ENCODE measurements at places on chromosomes 13 and 19. TPM values are rescaled to one million over a fixed set of nuclear protein-coding genes. Genes with fewer than 3 reads are reported as not detected.
A peak's percentile ranks its signal among the peaks of the same experiment; 100 is the strongest.

DNA sequence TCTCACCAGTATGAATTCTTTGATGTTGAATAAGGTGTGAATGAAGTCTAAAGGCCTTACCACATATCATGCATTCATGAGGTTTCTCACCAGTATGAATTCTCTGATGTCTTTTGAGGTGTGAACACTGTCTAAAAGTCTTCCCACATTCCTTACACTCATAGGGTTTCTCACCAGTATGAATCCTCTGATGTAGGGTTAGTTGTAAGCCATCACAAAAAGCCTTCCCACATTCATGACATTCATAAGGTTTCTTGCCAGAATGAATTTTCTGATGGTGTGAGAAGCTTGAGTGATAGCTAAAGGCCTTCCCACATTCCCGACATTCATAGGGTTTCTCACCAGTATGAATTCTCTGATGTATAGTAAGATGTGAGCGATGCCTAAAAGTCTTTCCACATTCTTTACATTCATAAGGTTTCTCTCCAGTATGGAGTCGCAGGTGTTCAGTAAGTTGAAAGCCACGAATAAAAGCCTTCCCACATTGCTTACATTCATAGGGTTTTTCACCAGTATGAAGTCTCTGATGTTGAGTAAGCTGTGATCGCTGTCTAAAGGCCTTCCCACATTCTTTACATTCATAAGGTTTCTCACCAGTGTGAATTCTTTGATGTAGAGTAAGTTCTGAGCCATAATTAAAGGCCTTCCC is 27.7 kb downstream of the ZNF461 start:
- DNase-seq = no peak

DNA sequence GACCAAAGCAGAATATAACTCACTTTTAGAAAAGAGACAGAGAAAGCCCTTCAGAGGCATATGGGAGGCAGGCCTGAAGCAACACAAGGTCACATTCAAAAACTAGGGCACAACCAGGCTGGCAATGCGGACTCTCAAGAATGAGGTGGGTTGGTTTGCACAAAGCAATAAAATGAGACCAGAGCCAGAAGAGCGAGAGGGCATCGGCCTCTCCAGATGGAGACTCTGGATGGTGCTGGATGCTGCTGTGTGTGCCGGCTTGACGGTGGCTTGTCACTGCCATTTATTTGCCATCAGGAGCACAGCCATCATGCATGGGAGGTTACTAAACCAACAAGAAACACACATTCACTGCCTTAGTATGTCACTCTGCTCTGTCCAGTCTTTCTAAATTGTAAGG is 649.4 kb downstream of the DIAPH3 start:
- DNase-seq = no peak

GRCh38 chr13:23386533-23386932 is 47.0 kb downstream of the SACS start:
- DNase-seq = no peak

Gene PDE4C
- 1.4 TPM for total RNA-seq

DNA sequence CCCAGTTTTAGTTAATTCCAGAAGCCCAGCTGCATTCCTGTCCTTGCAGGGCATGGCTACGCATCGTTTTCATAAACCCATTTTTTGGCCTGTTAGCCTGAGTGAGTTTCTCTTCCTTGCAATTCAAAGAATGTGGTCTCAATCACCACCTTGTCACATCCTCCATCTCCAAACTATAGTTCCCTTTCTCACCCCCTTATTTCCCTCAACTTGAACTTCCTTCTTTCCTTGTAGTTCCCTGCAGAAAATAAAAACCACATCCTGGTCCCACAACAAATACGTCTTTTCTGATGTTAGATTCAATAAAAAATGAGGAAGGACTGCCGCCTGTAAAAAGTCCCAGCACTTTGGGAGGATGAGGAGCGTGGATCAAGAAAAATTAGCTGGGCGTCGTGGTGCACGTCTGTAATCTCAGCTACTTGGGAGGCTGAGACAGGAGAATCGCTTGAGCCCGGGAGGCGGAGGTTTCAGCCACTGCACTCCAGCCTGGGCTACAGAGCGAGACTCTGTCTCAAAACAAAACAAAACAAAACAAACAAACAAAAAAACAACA is 13.2 kb downstream of the ADGRE3 start:
- DNase-seq = no peak

Gene IGFL3
- total RNA-seq = not detected

- DNase-seq = no peak
These were observed 104.7 kb downstream of the DCLK1 start for GRCh38 chr13:36026531-36026930.

Gene DPF1
- 3.2 TPM for total RNA-seq

- no peak for DNase-seq
These were observed 10.8 kb downstream of the UBXN6 start for GRCh38 chr19:4446704-4447200.

DNA sequence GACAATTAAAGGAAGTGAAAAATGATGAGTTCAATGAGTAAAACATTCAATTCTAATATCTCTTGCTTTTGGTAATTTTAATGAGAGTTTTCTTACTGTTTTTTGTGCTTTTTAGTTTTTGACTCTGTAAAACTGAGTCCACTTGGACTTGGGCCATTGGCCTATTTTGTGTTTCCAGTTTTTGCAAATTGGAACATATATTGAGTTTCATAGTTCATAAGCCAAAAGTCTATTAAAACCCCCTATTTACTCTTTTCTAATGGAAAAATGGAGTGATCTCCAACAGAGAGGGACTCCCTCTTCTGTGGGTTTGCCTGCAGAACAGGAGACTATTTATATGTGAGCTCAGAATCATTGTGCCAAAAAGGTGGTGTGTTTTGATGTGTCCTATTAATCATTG is 219.7 kb upstream of the SPRY2 start:
- no peak for DNase-seq

DNA sequence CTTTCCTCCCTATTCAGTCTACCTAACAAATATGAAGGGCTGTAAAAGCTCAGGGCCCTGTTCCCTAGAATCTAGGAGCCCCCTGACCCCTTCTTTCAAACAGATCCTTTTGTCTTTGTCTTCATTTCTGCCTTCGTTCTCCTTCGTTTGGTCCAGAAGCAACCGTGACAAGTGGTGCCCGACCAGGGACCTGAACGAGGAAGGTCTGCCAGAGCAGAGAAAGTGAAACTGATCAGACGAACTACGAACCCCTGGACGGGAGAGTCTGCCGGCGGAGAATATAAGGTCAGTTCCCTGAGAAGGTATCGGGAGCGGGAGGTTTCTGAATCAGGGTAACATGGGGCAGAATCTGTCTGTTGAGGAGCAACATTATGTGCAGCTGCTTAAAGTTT is 751 bp downstream of the ERVK3-1 start:
- peak; percentile 21 for DNase-seq

Gene GRK1
- not detected for total RNA-seq

Gene GYS1
- total RNA-seq = 16.4 TPM

- no peak for DNase-seq
These were observed 170.9 kb upstream of the ZNF507 start for GRCh38 chr19:32174386-32175113.

- no peak for DNase-seq
These were observed 59.8 kb downstream of the GGACT start for GRCh38 chr13:100528820-100529219.

DNA sequence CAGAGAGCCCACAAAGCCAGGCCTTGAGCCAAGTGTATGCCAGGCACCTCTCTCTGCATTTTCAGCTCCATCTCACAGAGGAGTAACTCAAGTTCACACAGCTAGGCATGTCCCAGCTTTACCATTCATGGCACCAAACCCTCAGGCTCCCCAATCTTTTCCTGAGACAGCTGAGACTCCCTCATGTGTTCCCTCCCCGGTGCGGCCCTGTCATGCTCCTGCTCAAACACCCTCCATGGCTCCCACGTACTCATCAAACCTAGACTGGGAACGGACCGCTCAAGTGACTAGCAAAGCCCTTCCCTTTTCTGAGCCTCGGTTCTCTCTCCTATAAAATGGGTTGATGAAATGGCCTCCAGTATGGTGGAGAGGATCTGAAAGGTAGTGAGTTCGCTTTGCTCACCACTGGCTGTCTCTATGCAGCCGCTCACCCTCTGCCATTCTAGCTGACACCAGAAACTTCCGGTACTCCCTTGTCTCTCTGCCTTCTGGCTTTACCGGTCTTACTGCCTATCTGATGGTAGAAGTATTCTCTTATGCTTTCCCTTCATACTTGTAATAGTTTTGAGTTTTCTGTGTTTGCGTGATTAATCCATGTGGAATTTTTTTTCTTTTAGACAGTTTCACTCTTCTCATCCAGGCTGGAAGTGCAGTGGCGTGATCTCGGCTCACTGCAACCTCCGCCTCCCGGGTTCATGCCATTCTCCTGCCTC is 7.8 kb upstream of the SLC44A2 start:
- no peak for DNase-seq

Gene SNRPA
- 59.6 TPM for total RNA-seq

DNA sequence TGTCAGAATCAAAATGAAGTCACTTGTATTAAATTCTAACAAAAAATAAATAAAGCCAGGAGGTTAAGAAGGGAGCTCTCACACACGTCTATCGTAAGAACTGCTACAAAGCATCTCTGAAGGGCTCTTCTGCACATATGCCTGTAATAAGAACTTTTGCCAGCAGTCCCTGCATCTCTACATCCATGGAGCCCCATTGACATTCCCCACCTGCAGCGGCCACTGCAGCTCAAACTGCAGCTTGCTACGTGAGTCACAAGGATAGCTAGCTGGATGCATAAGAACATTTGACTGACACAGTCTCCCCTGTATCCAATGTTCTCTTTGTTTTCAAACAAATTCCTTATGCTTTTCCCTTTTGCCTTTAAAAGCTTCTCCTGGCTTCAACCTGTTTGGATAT is 68.3 kb downstream of the DNAJC3 start:
- no peak for DNase-seq

DNA sequence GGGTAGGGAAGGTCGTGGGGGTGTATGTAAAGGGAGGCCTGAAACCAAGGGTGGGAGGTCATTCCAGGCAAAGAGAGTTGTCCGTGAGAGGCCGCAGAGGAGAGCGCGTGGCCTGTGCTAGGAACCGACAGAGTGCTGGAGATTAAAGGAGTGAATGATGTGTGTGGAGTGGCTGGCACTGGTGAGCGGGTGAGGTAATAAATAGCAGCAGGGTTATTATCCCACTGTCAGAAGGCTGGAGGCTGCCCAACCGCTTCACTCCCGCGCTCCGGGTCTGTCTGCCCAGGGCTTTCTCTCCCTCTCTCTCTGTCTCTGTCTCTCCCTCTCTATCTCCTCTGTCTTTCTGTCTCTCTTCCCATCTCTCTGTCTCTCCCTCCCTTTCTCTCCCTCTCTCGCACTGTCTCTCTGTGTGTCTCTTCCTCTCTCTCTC is 17.4 kb downstream of the ZNF579 start:
- no peak for DNase-seq

GRCh38 chr13:74243637-74244526 is 109.7 kb upstream of the KLF12 start:
- DNase-seq = no peak

Gene AP1M1
- total RNA-seq = 46.1 TPM

- no peak for DNase-seq
These were observed 495 bp downstream of the DCLK1 start for GRCh38 chr13:36130552-36131221.

DNA sequence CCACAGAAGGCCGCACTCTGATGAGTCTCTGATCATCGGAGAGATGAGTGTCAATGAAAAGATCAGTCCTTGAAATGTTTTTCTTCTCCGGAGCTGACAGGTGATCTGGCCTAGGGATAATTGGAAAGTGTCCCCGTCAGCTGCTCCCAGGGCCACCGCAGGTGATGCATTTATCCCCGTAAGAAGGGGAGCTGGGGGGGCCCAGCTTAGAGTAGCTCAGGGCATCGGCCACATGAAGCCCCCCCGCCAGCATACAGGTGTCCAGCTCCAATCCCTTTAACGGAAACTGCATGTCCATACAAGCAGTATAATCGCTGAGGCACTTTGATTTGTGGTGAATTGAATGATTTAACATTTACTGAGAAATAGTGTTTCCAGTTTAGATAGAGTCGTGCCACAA is 27.7 kb downstream of the ATP4B start:
- no peak for DNase-seq

DNA sequence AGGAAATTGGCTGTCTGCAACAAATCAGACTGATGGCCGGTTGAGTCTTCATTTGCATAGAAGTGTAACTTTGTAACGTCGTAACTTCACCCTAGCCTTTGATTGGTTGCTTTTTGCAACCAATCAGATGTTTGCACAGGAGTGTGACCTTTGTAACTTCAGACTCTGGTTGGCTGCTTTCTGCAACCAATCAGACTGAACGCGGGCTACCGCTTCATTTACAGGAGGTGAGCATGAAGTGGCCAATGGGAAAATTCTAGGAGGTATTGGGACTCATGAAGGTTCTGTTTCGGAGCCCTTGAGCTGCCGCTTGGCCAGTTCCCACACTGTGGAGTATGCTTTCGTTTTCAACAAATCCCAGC is 441 bp upstream of the ZNF559 start:
- peak; percentile 81 for DNase-seq

GRCh38 chr13:94620286-94620896 is 18.7 kb downstream of the GPR180 start:
- DNase-seq = peak; percentile 39

GRCh38 chr19:13717194-13717643 is 47.1 kb upstream of the MRI1 start:
- no peak for DNase-seq

Gene YJEFN3
- 0.32 TPM for total RNA-seq

Gene IL11
- 2.9 TPM for total RNA-seq

- no peak for DNase-seq
These were observed 1.8 kb downstream of the LSM4 start for GRCh38 chr19:18320865-18321733.

- DNase-seq = peak; percentile 47
These were observed 27.4 kb upstream of the TIMM44 start for GRCh38 chr19:7970716-7971448.

GRCh38 chr13:77896536-77896935 is 22.1 kb downstream of the EDNRB start:
- DNase-seq = no peak

Gene KCTD4
- total RNA-seq = not detected

DNA sequence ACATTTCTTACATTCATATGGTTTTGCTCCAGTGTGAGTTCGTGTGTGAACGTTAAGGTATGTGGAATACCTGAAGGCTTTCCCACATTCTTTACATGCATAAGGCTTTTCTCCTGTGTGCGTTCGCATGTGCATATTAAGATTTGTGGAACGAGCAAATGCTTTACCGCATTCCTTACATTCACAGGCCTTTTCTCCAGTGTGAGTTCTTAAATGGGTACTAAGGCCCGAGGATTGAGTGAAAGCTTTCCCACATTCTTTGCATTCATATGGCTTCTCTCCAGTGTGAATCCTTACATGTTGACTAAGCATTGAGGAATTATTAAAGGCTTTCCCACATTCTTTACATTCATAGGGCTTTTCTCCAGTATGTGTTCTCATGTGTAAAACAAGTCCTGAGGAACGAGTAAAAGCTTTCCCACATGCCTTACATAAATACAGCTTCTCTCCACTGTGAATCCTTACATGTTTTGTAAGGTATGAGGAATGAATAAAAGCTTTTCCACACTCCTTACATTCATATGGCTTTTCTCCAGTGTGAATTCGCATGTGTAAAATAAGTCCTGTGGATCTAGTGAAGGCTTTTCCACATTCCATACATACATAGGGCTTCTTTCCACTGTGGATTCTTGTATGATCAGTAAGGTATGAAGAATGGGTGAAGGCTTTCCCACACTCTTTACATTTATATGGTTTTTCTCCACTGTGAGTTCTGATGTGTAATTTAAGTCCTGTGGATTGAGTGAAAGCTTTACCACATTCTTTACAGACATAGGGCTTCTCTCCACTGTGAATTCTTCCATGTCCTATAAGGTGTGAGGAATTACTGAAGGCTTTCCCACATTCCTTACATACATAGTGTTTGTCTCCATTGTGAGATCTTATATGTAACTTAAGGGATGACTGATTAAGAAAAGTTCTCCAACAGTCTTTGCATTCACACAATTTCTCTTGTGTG is 10.7 kb downstream of the ZNF846 start:
- no peak for DNase-seq
